Effector memory CD4-positive, alpha-beta T cell (primary cell): ENCODE measurements at places on chromosomes 11 and 22.
A peak's percentile ranks its signal among the peaks of the same experiment; 100 is the strongest.

GRCh38 chr22:17046566-17047348, 38.0 kb upstream of the IL17RA start:
- no peak for DNase-seq

DNA sequence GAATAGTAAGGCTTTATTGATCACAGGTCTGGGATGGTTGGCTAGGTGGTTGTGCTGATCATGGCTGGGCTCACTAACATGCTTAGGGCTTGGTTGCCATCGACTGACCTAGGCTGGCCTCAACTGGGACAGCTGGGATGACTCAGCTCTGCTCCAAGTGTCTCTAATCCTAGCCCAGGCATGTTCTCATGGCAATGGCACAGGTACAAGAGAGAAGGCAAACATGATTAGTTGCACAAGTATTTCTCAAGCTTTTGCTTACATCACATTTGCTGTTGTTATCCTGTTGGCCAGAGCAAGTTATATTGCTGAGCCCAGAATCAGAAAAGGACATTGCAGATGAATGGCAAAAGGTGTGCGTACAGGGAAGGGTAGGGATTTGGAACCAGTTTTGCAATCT, 68.5 kb upstream of the SLC35C1 start:
- DNase-seq: no peak

- peak; percentile 81 for DNase-seq
Observed at GRCh38 chr11:819129-819931, 616 bp downstream of the PNPLA2 start.

- no peak for DNase-seq
Observed at GRCh38 chr11:35488117-35488516, 37.3 kb downstream of the PAMR1 start.

DNA sequence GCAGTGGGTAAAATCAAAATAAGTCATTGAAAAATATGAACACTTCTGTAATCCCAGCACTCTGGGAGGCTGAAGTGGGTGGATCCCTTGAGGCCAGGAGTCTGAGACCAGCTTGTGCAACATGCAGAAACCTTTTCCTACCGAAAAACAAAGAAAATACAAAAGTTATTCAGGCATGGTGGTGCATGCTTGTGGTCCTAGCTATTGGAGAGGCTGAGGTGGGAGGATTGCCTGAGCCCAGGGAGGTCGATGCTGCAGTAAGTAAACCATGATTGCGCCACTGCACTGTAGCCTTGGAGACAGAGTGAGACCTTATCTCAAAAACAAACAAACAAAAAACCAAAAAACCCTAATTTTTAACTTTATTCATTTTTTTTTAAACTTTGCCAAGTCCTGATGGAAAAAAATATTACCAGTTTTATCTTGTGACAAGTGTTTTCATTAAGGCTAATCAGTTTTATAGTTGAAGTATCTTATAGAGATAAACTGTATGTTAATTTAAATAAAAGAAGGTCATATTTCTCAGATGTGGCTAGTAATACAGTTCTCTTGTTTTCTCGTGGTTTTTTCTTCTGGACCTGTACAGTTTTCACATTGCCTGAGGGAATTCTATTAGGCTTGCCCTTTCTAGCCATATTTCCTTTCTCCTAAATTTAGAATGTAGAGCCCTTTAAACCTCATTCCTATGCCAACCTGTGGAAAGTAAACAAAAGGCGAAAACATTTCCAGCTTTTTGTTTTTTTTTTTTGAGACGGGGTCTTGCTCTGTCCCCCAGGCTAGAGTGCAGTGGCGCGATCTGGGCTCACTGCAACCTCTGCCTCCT, 9.4 kb downstream of the HIPK3 start:
- no peak for DNase-seq

GRCh38 chr11:15557457-15558230, 442.9 kb downstream of the INSC start:
- no peak for DNase-seq

DNA sequence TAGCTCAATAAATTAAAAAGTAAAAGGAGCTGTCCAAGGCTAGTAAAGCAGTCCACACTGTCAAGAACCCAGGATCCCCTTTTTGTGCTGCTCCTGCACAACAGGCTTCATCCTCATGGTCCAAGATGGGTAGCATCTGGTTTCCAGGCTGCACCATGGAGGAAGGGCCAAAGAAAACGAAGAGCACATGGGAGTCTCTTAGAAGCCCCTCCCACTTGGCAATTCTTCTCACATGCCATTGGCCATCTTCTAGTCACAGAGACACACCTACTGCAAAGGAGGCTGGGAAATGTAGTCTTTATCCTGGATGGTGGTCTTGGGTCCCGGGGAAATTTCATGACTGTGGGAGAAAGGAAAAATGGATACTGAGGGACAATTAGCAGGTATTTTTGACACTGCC, 37.8 kb downstream of the PRR5L start:
- no peak for DNase-seq

DNA sequence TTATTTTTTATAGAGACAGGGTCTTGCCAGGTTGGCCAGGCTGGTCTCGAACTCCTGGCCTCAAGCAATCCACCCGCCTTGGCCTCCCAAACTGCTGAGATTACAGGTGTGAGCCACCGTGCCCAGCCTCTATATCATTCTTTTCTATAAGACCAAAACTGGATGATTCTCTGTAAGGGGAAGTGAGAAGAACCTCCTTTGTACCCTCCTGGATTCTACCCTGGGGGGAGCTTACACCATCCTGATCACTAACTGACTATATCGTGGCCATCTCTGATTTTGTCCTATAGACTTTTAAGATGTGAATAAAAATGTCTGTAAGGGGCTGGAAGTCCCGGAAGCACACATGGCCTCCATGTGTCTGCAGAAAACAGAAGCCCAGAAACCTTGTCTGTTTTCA, 9.1 kb downstream of the PIWIL4 start:
- DNase-seq: no peak

- no peak for DNase-seq
Observed at GRCh38 chr11:72135891-72136683, 562 bp downstream of the FOLR3 start.

- DNase-seq: no peak
Observed at GRCh38 chr22:39474351-39475111, 17.7 kb downstream of the MGAT3 start.

GRCh38 chr11:13781153-13781552, 112.7 kb downstream of the FAR1 start:
- no peak for DNase-seq
